ENCODE measurements at places on chromosomes 12 and 14.
A peak's percentile ranks its signal among the peaks of the same experiment; 100 is the strongest.

DNA sequence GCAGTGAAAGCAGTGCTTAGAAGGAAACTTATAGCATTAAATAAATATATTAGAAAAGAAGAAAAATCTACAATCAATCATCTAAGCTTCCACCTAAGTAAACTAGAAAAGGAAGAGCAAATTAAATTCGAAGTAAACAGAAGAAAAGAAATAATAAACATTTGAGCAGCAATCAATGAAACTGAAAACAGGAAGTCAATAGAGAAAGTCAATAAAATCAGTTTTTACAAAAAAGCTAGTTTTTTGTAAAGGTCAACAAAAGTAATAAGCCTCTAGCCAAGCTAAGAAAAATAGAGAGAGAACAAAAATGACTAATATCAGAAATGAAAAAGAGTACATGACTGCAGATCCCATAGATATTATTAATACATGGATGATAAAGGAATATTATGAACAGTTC, 34.2 kb upstream of the KTN1 start:
- no peak for DNase-seq

DNA sequence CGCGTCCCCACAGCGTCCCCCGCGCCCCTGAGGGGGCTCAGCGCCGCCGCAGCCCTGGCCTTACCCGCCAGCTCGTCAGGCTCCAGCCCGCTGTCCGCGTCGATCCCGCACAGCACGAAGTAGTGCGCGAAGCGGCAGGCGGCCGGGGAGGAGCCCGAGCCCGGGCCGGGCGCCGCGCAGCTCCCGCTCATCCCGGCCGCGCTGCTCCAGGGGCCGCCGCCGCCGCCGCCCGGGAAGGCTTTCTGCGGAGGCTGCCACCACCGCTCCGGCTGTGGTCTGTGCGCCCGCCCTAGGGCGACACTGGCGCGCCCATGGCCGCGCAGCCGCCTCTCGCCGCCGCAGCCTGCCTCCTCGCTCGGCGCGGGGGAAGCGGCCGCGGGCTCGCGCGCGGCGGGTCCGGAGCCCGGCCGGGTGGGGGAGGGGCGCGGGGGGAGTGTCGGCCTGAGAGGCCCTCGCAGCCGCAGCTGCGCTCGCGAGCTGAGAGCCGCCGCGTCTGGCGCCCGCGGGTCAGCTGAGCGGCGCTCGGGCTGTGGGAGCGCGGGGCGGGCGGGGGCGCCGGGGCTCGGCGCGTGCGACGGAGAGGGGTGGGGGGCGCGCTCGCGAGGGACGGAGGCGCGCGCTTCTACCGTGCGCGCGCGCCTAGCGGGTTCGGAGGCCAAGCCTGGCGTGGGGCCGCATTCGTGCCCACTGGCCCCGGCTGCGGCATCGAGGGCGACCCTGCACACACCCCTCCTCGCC, at the start of gene DENND5B:
Gene DENND5B (minus strand): TSS at position 495 of the 738 bp plus-strand sequence. CDS start 304 bp downstream, at position 191.
- DNase-seq: no peak

- no peak for DNase-seq
Observed at GRCh38 chr14:95318399-95319311, 1.1 kb downstream of the CLMN start.

- no peak for DNase-seq
Observed at GRCh38 chr14:24361326-24361725, 6.7 kb upstream of the NFATC4 start.

- no peak for DNase-seq
Observed at GRCh38 chr12:41908206-41908605, 236.5 kb downstream of the GXYLT1 start.

GRCh38 chr14:48325486-48325885, 650.1 kb upstream of the MDGA2 start:
- no peak for DNase-seq

DNA sequence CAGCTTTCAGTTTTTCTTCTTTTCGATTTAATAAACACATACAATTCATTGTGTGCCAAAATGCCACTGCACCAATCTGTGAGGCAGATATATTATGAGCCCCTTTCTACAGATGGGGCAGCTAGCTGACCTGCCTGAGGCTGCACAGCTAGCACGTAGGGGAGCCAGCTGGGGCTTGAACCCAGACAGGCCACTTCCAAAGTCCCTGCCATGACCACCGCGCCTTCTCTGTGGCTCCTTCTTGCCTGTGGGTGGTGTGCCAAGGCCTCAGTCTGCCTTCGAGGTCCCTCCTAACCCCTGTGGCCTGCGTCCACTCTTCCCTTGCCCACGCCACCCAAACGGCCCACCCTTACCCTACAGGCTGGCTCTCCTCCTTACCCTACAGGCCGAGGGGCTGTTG, 16.2 kb downstream of the FAM222A start:
- peak; percentile 34 for DNase-seq

- no peak for DNase-seq
Observed at GRCh38 chr12:15268927-15269552, 47.8 kb upstream of the RERG start.

- no peak for DNase-seq
Observed at GRCh38 chr14:100774164-100774537, 47.5 kb downstream of the DLK1 start.

DNA sequence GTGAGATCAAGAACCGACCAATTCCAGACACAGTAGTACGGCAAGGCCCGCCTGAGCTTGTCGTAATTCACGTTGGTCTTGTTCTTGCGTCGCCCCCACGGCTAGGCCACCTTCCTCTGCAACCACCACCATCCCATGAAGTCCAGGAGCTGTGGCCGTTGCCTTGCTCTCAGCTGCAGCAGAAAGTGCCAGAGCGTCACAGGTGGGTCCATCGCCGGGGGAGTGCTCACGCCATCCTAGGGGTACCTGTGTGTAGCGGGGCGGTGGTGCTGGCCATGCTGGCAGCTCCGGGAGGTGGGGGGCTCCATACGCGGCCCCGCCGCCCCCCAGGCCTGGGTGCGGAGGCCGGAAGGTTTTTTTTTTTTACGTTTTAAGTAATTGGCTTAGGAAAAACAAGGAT, 23.1 kb downstream of the TMEM121 start:
- no peak for DNase-seq

DNA sequence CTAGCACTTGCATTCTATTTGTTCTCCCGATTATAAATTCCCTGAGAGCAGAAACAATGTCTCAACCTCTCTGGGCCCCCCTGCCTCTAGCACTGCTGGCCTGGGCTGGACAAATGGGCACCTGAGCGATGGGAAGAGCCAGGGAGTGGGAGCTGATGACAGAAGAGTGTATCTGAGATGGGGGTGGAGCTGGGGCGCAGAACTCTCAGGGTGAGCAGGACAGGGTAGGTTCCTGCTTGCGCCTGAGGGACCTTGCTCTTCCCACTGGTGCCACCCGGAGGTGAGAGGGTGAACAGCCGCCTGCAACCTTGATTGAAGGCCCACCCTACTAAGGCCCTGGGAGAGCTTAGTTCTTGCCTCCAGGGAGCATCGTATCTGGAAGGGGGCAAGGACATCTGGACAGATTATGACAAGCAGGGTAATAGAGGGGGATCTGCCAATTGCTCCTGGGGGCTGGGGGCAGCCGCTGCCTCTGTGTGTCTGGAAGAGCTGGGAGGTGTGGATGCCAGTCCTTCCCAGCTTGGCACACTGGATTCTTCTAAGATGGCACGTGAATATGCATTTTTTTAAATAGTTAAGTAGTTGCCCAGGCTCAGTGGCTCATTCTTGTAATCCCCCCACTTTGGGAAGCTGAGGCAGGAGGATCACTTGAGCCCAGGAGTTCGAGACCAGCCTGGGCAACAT, 43.0 kb upstream of the TSPAN9 start:
- DNase-seq: peak; percentile 76

- no peak for DNase-seq
Observed at GRCh38 chr12:12952036-12952435, at the start of gene GPRC5D. Gene GPRC5D (minus strand): TSS chr12:12952170. CDS start chr12:12950384, 1,786 bp downstream.

- no peak for DNase-seq
Observed at GRCh38 chr12:88650715-88651114, 70.4 kb upstream of the KITLG start.

DNA sequence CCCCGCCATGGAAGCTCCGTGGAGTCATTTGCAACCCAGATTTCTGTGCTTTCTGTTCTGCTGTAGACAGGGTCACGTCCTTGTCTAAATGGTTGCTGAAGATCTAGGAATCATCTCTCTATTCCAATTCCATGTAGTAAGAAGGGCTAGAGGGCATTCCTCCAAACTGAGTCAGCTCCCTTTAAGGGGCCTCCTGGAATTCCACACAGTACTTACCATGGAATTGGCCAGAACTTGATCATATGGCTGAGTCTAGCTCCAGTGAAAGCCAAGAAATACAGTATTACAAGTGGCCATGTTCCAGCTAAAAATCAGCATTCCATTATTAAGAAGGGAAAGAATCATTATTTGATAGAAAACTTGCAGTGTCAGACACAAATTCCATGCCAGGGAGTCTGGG, 171.9 kb downstream of the PRKCH start:
- DNase-seq: no peak

- no peak for DNase-seq
Observed at GRCh38 chr14:95489214-95490137, 27.0 kb downstream of the SYNE3 start.

DNA sequence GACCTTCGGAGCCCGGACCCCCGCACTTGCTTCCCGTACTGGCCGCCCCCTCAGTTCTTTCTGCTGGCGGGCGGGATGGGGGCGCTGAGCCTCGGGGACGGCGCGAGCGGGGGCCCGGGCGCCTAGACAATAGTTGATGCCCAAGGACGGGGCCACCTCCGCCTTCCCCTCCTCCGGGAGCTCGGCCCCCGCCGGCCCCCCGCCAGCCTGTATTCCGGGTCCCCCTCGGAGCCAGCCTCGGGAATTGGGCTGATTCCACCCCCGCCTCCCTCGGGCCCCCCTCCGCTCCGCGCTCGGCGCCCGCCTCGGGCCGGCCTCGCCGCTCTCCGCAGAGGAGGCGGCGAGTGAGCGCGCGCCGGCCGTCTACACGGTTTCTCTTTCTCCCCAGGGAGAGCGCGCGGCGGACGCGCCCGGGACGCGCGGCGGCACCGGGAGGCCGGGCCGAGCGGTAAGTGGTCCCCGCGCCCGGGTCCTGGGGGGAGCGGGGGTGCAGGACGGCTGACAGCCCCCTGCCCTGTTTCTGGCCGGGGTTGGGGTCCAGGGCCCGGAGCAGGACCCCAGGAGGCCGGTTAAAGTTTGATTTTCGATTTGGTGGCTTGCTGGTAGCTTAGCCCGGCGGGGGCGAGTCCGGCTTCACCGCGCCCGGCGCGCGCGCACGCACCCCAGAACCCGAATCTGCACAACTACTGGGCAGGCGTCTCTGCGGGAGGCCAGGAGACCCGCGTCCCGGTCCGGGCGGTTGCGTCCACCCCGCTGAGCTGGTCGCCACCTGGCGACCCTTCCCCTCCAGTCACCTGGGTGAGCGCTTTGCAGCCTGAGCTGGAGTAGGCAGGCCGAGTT, 413.7 kb downstream of the PCNX1 start:
- DNase-seq: peak; percentile 71

DNA sequence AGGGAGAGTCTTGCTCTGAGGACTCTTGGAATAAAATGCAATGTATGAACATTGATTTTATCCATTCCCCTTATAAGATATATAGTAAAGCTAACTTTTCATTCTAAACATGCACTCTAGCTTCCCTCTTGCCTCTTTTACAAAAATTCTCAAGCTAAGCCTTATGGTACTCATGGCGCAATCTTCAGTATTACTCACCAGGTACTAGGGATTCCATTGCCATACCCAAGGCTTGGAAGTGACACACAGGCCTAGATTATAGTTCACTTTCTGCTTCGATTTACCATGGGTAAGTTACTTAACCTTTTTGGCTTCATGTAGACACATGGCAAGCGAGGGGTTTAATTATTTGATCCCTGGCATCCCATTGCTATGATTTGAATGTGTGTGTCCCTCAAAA, 331.5 kb downstream of the LRIG3 start:
- no peak for DNase-seq

DNA sequence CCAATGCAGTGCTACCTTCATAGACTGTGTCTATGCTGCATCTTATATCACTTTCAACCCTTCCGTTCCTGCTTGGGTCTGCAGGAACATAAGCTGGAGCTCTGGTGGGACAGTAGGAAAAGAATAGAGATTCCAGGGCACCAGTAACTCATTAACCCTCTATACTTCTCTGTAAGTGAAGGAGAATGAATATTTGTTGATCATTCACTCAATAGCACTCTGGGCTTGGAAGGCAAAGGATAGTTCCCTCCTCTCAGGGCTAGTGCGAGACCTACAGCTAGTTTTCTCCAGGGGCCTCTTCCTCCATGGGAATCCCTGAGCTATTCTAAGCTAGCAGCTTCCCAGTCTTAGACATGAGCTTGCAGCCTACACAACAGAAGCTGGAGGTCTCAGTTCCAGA, 84.7 kb downstream of the BMP4 start:
- DNase-seq: no peak

DNA sequence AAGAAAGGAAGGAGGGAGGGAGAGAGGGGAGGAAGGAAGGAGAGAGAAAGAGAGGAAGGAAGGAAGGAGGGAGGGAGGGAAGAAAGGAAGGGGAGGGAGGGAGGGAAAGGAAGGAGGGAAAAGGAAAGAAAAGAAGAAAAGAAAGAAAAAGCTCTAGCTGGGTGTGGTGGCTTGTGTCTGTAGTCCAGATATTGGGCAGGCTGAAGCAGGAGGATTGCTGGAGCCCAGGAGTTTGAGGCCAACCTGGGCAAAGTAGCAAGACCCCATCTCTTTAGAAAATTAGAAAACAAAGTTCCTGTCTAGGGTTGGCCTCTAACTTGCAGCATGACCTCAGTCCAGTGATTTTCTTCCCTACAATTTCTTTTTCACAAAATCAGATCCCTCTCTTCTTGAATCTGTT, 208.2 kb upstream of the NUDT4 start:
- no peak for DNase-seq

DNA sequence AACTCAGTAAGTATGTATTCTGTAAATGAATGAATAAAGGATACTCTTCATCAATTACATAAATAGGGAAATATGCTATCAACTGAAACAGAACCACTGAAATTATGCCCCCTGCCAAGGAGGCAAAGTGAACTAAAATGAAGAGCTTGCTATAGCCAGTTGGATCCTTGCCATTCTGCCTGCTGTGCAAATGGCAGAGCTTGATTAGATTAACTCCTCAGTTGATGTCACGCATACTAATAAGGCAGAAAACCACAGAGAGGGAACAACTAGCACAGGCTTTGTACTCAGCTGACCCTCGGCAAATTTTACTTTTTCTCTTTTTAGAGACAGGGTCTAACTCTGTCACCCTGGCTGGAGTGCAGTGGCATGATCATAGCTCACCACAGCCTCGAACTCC, 36.7 kb upstream of the FERMT2 start:
- DNase-seq: no peak

- DNase-seq: no peak
Observed at GRCh38 chr14:67963960-67964812, 144.6 kb downstream of the RAD51B start.

GRCh38 chr14:24713404-24713803, 79.4 kb upstream of the GZMB start:
- no peak for DNase-seq

- DNase-seq: no peak
Observed at GRCh38 chr12:27818401-27818918, 38.4 kb upstream of the MANSC4 start.

DNA sequence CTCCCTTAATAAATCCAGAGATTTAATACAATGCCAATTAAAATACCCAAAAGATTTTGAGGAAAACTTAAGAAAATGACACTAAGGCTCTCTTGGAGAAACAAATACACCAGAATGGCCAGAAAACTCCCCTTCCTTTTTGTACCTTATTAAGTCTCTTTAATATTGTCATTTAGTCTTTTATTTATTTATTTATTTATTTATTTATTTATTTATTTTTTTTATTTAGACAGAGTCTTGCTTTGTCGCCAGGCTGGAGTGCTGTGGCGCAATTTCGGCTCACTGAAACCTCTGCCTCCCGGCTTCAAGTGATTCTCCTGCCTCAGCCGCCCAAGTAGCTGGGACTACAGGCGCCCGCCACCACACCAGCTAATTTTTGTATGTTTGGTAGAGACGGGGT, 210.6 kb downstream of the DACT1 start:
- no peak for DNase-seq

GRCh38 chr14:20798318-20798717, 4.3 kb downstream of the RNASE1 start:
- no peak for DNase-seq
